ENCODE measurements at places on chromosomes 3 and 15.

GRCh38 chr3:10361375-10361774 lies 40.5 kb upstream of the SEC13 start:
- peak; percentile 68 for DNase-seq

GRCh38 chr3:128875556-128876120 lies 3.8 kb upstream of the ACAD9 start:
- no peak for DNase-seq

DNA sequence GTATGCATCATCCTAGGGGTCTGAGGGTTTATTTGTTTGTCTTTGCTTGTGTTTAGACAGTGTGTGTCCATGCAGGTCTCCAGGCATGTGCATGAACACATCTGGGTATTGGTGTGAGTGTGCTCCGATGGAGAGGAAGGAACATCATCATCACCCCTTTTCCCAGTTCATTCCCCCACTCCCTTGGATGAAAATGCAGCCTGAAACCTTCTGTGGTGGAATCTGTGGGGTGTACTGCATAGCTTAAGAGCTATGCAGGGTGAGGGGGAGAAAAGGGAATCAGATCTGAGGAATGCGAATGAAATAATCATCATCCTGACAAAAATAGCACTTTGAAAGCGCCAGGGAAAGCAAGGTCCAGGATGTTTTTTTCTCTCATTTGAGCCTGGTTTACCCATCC lies 520.1 kb downstream of the NTRK3 start:
- no peak for DNase-seq

DNA sequence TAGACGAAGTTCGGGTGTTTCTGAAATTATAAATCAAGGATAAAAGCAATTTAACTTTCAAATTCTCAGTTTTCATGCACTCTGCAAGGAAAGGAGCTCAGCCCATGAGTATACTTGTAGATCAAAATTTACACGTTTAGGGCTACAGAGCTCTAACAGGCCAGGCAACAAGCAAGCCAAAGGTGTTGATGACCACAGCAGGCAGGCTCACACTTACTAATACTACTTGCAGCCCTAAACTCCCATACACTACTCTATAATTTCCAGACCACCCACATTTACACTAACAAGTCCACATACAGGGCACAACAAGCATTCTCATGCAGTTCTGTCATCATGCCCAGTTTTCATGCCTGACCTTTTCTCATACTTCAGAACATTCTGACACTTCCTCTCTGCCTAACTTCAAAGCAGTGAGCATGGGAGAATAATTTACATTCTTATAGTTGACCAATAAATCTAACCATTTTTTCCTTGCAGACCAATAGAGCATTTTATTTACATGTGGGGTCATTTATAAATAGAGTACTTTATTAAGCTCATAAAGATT lies 124.7 kb upstream of the FRMD4B start:
- no peak for DNase-seq

DNA sequence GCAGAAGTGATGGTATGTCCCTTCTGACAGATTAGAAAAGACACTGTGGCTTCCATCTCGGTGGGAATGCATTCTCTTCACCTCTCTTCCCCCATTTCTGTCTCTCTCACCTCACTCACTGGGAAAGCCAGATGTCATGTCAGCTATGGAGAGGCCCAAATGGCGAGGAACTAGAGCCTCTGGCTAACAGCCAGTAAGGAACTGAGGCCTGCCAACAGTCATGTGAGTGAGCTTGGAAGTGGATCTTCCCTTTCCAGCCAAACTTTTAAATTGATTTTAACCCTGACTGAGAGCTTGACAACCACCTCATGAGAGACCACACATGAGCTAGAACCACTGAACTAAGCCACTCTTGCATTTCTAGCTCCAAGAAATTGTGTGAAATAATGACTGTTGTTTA lies 35.2 kb upstream of the CDAN1 start:
- DNase-seq = peak; percentile 72

DNA sequence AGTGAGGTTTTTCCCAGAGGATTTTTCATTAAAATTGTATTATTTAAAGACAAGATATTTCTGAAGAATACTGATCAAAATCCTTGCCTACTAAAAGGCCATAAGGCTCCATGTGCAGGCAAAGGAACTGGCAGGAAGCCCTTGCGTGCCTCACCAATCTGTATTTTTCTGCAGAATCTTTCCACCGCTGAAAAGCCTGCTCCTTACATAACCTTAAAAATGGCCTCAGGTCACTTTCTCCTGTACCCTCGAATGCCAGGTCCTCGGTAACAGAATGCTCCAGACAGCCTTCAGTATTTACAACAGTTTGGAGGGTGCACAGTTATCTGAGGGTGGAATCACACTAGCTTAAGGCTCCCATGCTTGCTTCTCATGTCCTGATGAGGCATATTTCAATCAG lies 3.2 kb downstream of the MORC1 start:
- DNase-seq = no peak

DNA sequence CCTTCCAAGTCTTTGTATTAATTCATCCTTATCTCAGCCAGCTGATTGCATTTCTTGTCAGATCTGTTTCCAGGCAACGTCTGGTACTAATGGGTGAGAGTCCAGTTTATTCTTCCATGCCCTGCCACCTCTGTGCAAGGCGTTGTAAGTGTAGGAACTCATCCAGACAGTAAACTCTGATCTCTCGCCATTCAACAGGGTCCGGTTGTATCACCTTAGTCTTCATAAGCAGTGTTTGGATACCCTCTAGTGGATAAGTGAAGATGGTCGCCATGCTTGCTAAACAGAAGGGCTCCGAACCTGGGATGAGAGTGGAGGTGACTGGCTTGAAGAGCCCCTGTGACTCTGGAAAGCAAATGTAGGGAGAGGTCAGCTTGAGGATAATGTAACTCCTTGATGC lies 51.6 kb upstream of the CMTM7 start:
- DNase-seq = peak; percentile 24

DNA sequence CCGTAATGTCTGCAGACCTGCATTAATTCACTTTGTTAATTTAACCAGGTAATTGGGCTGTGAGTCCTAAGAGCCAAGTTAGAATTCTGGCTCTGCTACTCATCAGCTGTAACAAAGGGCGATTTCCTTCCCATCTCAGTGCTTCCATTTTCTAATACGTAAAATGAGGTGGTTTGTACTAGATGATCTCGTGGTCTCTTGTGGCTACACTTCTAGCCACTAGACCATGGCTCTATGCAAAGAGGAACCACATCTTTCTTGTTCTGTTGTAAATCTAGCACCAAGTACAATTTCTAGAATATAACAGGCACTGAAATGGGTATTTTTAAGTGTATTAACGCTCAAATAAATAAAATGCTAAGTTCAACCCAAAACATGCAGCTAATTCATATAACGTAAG lies 174.4 kb upstream of the THBS1 start:
- no peak for DNase-seq

DNA sequence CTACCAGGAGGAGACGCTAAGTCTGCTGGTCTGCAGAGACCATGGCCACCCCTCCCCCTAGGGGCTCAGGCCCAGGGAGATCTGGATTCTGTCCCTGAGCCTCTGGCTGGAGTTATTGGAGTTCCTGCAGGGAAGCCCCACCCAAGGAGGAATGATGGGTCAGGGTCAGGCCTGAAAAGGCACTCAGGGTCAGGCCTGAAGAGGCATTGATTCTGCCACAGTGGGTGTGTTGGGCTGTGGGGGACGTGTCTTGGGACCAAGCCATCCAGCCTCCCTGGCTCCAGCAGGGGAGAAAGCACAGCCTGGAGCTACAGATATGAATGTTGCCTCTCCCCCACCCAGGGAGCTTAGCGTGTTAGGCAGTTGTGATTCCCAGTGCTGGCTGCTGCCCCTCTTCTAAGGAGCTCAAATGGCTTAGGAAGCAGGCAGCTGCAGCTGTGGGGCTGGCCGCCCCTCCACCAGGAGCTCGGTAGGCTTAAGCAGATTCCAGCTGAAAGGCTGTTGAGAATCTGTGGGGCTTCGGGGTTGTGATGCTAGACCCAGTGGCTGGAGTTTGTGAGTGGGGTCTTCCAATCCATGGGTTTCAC lies 176.7 kb downstream of the CHL1 start:
- DNase-seq = no peak

All from NCI-H2171 (cell line).